Stimulated activated CD8-positive, alpha-beta memory T cell treated with anti-CD3 and anti-CD28 coated beads, Interleukin-2, amount 100 ng/mL, for 1 hour (primary cell): ENCODE measurements at places on chromosomes 6 and 20.

DNA sequence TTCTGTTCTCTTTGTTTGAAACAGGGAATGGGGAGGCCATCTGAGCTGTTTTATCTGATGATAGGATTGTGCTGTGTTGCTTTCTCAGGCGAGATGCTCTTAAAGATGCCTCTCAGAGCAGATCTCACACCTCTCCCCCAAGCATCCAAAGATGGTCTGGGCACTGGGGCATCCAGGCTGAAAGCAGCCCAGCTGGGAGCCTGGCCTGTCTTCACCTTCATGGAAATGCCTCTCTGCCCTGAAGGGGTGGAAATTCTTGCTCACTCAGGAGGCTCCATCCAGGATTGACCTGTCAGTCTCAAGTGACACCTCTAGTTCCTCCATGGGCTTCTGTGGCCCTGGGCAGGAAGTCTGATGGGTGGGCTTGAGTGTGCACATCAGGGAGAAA is 86.4 kb downstream of the TCP11 start:
- no peak for DNase-seq

DNA sequence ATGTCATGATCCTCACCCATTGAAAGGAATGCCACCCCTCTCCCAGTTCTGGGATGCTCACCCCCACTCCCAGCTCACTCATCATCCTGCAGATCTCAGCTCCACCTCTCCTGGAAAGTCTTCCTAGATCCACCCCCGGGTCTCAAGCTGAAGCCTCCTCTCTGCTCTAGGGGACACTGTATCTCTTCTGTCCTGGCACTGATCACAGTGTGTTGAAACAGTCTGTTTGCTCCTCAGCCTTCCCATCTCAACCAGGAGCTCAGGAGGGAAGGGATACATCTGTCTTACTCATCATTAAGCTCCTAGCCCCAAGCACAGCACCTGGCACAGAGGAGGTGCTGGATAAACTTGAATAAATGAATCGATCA is 80.1 kb downstream of the MRPL14 start:
- DNase-seq: no peak

- DNase-seq: no peak
Measured at GRCh38 chr6:159693894-159694545, 979 bp upstream of the SOD2 start.

- no peak for DNase-seq
Measured at GRCh38 chr6:35620706-35621105, 68.0 kb downstream of the FKBP5 start.

DNA sequence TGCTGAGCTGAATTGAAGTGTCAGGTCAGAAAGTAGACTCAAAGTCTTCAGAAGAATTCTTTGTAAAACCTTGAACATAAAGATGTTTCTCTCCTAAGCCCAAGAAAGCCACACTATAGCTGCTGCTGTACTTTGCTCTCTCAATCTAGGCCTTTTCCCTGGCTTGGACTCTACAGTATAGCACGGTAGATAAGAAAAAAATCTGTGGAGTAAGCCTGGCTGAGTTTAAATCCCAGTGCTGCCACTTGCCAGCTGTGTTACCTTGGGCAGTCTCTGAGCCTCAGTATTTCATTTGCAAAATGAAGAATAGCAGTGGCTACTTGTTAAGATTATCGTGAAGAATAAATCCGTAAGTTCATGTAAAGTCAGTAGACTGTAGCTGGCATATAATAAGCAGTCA is 53.3 kb upstream of the UFL1 start:
- no peak for DNase-seq

- no peak for DNase-seq
Measured at GRCh38 chr6:150800674-150801314, 64.7 kb upstream of the MTHFD1L start.

- no peak for DNase-seq
Measured at GRCh38 chr20:48740712-48741111, 87.1 kb downstream of the PREX1 start.

DNA sequence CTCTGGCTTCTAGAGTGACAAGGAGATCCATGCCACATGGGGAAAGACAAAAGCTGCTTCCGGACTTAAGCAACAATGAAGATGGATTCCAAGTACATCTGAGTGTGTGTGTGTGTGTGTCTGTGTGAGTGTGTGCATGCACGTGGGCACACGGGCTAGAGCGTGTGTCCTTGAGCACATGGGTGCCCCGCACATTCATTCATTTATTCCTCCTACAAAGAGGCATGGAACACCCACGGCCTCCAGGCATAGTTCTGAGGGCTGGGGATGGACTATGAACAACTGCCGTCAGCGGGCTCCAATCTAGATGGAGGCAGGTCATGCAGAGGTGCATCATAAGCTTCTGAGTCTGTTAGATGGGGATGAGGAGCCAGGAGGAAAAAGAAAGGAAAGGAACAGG is 49.1 kb downstream of the GRM4 start:
- no peak for DNase-seq

DNA sequence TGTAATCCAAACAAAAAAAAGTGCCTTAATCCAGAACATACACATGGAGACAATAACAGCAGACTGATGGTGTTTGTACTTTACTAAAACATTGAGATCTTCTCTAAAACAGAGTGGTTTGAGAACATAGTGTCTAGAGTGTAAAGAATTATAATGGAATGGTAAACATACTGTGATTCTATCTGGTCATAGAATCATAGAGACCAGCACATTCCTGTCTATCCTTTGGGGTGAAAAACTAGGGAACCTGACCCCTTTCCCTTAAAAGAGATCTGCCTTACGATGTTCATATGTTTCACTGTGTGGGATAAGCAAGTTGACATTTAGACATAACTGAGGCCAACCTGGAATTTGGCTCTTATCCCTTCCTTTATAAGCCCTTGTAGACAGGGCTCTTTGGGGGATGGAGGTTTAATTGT is 55.7 kb downstream of the TRMT11 start:
- DNase-seq: no peak

DNA sequence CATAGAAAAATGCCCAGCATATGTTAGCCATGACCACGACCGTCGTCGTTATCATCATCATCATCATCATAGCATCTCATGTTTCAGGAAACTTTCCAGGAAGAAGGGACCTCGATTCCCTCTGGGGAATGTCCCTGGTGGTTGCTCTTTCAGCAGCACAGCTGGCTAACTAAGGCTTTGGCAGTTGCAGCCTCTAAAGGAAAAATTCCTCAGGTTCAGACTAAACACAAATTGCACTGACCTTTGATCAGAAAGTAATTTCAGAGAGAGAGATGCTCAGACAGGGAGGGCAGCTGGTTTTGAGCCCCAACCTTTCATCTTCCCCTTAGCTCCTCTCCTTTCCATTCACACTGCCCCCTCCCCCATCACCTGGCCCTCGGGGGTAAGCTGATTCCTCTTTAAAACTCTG is 5.6 kb upstream of the CFB start:
- no peak for DNase-seq

- DNase-seq: no peak
Measured at GRCh38 chr20:25251558-25251957, 3.7 kb downstream of the PYGB start.

GRCh38 chr6:123994891-123995635 is 191.4 kb downstream of the NKAIN2 start:
- DNase-seq: no peak

DNA sequence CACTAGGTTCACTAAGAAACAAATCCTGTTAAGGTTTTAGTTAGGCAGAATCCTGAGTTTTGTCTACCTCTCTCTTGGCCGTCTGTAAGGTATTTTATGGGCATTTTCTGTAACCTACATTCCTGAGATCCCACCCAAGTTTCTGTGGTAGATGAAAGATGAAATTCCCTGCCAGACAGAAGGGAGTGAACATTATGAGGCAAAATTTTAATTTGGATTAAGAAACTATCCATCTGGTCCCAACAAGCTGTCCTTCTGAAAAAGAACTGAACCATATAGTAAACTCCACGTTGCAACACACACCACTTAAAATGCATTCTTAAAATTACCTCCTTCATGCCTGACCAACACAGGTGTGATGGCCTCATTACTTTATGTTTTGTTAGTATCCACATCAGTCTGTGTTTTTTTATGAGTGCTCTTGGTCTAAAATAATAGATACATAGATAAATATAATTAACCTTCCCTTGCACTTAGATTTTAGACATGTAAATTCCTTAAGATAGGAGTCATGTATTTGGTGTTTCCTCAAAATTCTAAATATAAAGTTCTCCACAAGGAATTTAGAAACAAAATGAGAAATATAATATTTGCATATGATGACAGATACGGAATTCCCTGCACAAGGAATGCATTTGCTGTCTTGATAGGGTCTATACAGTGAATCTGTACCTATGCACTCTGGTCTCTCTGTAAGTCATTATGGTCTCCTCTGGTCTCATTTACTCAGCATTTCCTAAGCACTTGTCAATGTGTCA is 86.5 kb downstream of the CHD6 start:
- DNase-seq: no peak

DNA sequence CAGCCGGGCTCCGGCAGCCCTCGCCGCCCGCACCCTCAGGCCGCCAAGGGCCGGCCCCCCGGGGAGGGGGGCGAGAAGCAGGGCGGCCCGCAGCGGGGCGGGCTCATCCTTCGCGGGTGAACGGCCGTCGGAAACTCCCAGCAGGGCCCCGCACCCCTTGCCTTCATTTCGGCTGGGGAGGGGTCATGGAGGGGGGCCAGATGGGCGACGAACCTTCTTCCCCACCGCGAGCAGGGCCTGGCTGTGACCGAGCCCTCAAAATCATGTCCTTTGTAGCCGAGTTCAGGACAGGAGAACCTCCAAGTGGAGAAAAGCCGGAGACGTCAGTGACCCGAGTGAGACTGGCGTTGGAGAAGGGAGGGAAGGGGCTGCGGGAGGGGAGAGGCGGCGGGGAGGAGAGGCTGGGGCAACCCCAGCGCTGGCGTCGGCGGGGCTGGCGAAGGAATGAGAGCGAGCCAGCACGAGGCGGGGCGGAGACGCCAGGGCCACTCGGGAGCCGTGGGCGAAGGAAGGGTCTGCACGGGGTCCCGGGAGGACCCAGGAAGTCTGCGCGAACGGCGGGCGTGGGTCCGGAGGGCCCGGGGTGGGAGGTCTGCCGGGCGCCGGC is 571 bp upstream of the FOXC1 start:
- no peak for DNase-seq

DNA sequence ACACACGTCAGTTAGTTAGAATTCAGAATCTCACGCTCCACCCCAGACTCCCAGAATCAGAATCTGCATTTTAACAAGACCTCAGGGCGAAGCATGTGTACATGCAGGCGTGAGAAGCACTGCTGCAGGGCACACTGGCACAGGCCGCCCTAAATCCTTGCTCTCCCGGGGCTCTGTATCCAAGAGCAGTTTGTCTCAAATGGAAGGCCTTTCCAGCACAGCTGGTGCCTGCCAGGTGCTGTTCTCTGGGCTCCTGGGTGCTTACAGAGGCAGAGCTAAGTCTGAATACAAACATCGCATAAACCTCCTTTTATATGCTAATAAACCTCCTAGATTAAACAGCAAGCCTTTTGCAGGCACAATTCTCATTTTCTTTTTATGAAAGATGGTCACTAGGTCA is 119.1 kb upstream of the CD93 start:
- DNase-seq: no peak

- DNase-seq: no peak
Measured at GRCh38 chr20:20452254-20452676, 84.4 kb downstream of the INSM1 start.

DNA sequence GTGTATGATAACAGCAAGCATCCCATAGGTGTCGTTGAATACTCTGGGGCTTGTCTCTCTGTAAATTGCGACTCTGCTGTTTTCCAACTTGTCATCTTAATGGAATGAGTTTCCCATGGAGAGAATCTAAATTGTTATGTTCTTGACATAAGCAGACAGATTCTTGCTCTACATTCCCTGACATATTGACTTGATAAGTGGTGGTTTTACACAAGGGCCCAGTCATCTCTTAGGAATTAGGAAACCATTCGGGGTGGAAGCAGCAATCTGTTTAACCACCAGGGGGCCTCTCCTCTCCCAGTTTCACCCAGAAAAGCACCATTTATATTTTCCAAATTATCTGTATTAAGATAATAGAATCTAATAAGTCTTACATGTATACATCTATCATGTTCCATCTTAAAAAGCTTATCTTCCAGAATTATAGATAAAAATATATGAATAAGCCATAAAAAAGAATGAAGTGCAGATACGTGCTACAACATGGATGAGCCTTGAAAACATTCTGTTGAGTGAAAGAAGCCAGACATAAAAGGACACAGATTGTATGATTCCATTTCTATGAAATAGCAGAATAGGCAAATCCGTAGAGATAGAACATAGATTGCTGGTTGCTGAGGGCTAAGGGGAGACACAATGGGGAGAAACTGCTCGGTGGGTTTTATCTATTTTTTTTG is 23.1 kb upstream of the MROH8 start:
- no peak for DNase-seq

GRCh38 chr6:150086026-150086425 is 17.1 kb upstream of the ULBP3 start:
- DNase-seq: no peak

- DNase-seq: no peak
Measured at GRCh38 chr20:16672299-16672698, 57.5 kb upstream of the SNRPB2 start.

DNA sequence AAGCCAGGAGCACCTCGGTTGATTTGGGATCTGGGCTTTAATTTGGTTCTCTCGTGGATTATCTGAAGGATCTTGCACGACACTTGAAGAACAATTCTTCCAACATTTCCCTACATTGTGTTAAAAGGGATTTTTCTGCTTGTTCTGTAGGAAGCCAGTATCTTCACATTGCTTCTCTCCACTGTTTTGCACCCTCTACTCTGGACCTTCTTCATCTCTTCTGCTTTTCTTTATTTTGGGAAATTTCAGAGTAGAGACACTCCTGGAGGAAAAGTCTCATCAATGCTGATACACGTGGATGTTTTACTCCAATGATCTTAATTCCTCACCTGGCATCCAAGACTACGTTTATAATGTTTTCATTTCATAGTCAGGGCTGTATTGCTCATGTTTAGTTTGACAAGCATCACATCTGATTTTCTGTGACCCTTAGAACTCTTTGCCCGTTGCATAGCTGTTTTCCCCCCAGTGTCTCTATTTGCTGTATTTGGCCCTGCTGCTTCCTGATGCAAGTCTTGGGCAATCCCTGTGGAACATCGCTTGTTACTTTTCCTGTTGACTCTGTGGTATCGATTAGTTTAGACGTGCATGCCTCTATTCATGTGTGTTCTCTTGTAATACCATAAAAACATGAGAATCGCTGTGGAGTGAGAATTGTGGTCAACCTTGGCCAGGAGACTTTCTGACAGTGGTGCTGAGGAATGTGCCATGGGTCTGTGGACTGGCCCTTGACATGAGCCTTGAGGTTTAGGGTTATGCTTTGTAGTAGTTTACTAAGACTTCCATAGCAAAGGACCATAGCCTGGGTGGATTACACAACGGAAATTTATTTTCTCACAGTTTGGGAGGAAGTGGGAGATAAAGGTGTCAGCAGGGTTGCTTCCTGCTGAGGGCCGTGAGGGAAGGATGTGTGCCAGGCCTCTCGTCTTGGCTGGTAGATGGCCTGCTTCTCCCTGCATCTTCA is 12.5 kb downstream of the PLCB1 start:
- no peak for DNase-seq

GRCh38 chr20:33348136-33348937 is 53.0 kb downstream of the CDK5RAP1 start:
- no peak for DNase-seq
